ENCODE measurements at places on chromosomes 2 and 18. TPM values are rescaled to one million over a fixed set of nuclear protein-coding genes. Genes with fewer than 3 reads are reported as not detected.

The ICOS gene
- not detected for polyA plus RNA-seq

The CFC1 gene
- not detected for polyA plus RNA-seq

The SPR gene
- polyA plus RNA-seq, result 39.1 TPM

The WDR35 gene
- polyA plus RNA-seq, result 3.7 TPM

The INPP5D gene
- polyA plus RNA-seq, result 2.4 TPM

The MYL1 gene
- 5,589 TPM for polyA plus RNA-seq

The ABCG5 gene
- 0.01 TPM for polyA plus RNA-seq

The USP40 gene
- polyA plus RNA-seq, result 19.4 TPM

The LOXHD1 gene
- not detected for polyA plus RNA-seq

The MARCHF4 gene
- polyA plus RNA-seq, result 0.04 TPM

The VIT gene
- polyA plus RNA-seq, result 4.5 TPM

The CFAP53 gene
- polyA plus RNA-seq, result 0.96 TPM

The KLHL41 gene
- polyA plus RNA-seq, result 2,979 TPM

The DNAJC5G gene
- polyA plus RNA-seq, result not detected

The IL1B gene
- polyA plus RNA-seq, result 0.25 TPM

The KCNIP3 gene
- 2.0 TPM for polyA plus RNA-seq

The CD8B2 gene
- polyA plus RNA-seq, result 0.01 TPM

The AFG3L2 gene
- 106 TPM for polyA plus RNA-seq

The SPP2 gene
- polyA plus RNA-seq, result not detected

The TGFA gene
- polyA plus RNA-seq, result 0.03 TPM

The LHCGR gene
- polyA plus RNA-seq, result 0.03 TPM

The LRP2 gene
- polyA plus RNA-seq, result not detected

The ZNF142 gene
- polyA plus RNA-seq, result 6.9 TPM

The PLEKHH2 gene
- 0.39 TPM for polyA plus RNA-seq

The GAREM1 gene
- polyA plus RNA-seq, result 2.3 TPM

The CMPK2 gene
- 1.3 TPM for polyA plus RNA-seq

The PIEZO2 gene
- 0.13 TPM for polyA plus RNA-seq

The TNS1 gene
- polyA plus RNA-seq, result 155 TPM

The AKAIN1 gene
- polyA plus RNA-seq, result not detected

The LYPD1 gene
- polyA plus RNA-seq, result 0.04 TPM

The TFPI gene
- polyA plus RNA-seq, result 15.0 TPM

The PDCD1 gene
- 0.03 TPM for polyA plus RNA-seq

The SPAG16 gene
- polyA plus RNA-seq, result 4.3 TPM

The DES gene
- 13,727 TPM for polyA plus RNA-seq

The SERPINB4 gene
- polyA plus RNA-seq, result not detected

The TEX261 gene
- 70.5 TPM for polyA plus RNA-seq

The CFAP65 gene
- polyA plus RNA-seq, result not detected

The IHH gene
- polyA plus RNA-seq, result 0.12 TPM

The TMEM17 gene
- polyA plus RNA-seq, result 1.1 TPM

The FOXI3 gene
- polyA plus RNA-seq, result not detected

The GRB14 gene
- polyA plus RNA-seq, result 2.1 TPM

The HOXD1 gene
- polyA plus RNA-seq, result 0.14 TPM

The GKN2 gene
- not detected for polyA plus RNA-seq

The KCNF1 gene
- not detected for polyA plus RNA-seq

The THSD7B gene
- polyA plus RNA-seq, result 0.05 TPM

The FN1 gene
- polyA plus RNA-seq, result 40.3 TPM

The GAREM2 gene
- 0.39 TPM for polyA plus RNA-seq

All from psoas muscle (tissue), 8 donors.